CD4-positive, alpha-beta T cell treated with Interferon gamma for 1 hour (primary cell): ENCODE measurements at places on chromosomes 6 and 20.

GRCh38 chr6:111068109-111068865 is 19.0 kb upstream of the SLC16A10 start:
- DNase-seq: no peak

DNA sequence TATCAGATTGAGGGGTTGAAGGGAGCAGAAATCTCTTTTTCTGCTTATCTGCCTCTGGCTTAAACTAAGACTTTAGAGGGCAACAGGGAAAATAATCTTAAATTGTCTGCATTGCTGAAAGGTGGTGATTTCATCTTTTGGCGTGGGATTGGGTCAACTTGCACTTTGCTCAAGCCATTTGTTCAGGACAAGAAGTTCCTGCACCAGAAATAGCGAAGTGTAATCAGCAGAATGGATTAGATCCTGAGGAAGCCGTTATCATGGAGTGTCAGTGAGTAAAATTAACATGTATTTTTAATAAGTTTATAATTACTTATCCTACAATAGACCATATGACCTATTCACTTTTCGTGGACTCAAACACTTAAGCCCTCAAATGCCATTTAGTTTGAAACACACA is 249.3 kb downstream of the CD83 start:
- no peak for DNase-seq

DNA sequence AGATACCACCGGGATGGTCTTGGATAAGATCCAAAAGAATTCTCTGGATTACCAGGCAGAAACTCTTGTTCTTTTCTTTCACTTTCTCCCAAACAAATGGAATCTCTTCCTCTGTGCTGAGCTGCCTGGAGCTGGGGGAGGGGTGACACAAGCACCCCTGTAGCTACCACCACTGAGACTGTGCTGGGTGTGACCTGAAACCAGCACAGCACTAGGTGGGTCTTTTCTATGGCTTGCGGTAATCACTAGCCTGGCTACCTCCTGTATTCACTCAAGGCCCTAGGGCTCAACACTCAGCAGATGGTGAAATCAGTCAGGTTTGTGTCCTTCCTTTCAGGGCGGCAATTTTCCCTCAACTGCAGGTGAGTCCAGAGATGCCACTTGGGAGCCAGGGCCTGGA is 122.4 kb upstream of the CENPW start:
- DNase-seq: no peak

DNA sequence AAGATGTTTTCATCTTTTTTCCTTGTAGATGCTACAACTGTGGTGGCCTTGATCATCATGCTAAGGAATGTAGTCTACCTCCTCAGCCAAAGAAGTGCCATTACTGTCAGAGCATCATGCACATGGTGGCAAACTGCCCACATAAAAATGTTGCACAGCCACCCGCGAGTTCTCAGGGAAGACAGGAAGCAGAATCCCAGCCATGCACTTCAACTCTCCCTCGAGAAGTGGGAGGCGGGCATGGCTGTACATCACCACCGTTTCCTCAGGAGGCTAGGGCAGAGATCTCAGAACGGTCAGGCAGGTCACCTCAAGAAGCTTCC is 101.5 kb downstream of the POPDC3 start:
- no peak for DNase-seq

- DNase-seq: no peak
Observed at GRCh38 chr20:36008461-36009035, 40.2 kb downstream of the CNBD2 start.

DNA sequence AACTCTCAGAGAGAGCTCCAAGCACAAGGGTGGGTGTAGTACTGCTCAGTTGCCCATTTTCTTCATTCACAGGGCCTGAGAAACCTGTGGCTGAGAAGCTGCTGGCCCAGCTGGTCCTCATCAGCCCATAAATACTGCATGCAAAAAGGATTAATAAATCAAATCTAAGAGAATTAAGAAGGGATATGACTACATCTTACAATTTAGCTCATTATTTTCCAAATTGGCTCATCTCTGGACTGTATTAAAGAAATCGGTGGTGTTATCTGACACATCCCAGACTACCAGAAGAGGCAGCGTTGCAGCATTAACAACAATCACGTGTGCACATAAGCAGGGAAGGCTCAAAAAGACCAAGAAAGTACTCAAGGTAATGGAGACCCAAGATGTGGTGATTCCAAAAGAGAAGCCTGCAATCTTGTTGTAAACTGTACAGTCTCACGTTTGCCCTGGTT is 90.7 kb downstream of the CD24 start:
- DNase-seq: no peak

DNA sequence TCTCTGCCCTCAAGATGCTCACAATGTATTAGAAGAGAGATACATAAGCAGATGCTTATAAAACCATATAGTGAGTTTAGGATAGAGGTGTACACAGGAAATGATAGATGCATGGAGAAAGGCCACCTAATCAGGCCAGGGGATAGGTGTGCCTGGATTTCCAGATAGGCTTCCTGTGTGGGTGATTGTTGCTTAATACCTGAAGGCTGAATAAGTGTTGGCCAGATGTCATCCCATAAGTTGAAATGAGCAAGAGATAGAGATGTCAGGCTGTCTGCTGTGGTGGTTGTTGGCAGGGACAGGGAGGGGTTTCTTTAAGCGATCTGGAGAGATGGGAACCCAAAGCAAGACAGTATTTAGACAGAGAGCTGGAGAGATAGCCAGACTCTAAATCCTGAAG is 109.8 kb upstream of the SGK1 start:
- no peak for DNase-seq

- no peak for DNase-seq
Observed at GRCh38 chr6:83518816-83519480, 6.6 kb downstream of the PRSS35 start.

GRCh38 chr6:1390133-1390945 is 963 bp downstream of the FOXF2 start:
- no peak for DNase-seq
